ENCODE measurements at places on chromosomes 7 and 10. TPM values are rescaled to one million over a fixed set of nuclear protein-coding genes. Genes with fewer than 3 reads are reported as not detected.
A peak's percentile ranks its signal among the peaks of the same experiment; 100 is the strongest.

Gene MAGI2
- total RNA-seq: 26.4 TPM

Gene ACHE
- 3.7 TPM for total RNA-seq

Gene ZNF503
- total RNA-seq: not detected

Gene NPS
- total RNA-seq: not detected

Gene LIPM
- not detected for total RNA-seq

Gene CCL24
- total RNA-seq: not detected

Gene PHYH
- 17.9 TPM for total RNA-seq

Gene ANKRD2
- total RNA-seq: not detected

Gene XPNPEP1
- 55.8 TPM for total RNA-seq

Gene SLC18A2
- total RNA-seq: 8.7 TPM

Gene NEBL
- 9.5 TPM for total RNA-seq

Gene SUMF2
- 52.9 TPM for total RNA-seq

Gene KNDC1
- 16.0 TPM for total RNA-seq

Gene AKR1D1
- total RNA-seq: not detected

DNA sequence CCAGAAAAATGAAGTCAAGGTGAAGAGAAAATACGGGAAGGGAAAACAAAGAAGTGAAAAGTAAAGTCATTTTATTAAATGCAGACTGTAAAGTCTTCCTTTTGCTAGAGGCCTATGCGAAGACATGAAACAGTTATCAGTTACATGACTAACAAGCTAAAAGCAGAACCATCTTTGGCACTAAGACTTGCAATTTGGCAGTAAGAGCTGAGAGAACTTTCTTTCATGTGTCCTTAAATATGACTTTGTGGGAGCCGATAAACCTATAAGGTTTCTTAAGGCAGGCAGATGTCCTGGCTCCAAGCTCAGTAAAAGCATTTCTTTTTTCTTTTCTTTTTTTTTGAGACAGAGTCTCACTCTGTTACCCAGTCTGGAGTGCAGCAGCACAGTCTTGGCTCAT, 10.4 kb downstream of the ANLN start:
- no peak for DNase-seq

DNA sequence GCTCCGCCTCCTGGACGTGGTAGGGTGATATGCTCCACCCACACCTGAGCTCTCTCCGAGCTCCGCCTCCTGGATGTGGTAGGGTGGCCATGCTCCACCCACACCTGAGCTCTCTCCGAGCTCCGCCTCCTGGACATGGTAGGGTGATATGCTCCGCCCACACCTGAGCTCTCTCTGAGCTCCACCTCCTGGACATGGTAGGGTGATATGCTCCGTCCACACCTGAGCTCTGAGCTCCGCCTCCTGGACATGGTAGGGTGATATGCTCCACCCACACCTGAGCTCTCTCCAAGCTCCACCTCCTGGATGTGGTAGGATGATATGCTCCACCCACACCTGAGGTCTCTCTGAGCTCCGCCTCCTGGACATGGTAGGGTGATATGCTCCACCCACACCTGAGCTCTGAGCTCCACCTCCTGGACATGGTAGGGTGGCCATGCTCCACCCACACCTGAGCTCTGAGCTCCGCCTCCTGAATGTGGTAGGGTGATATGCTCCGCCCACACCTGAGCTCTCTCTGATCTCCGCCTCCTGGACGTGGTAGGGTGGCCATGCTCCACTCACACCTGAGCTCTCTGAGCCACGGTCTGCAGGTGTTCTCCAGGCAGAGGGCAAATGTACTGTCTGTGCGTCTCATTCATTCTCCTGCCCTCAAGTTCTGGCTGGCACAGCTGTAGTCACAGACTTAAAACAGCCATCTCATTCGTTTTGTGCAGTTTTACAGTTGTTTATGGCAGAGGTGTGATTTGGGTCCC, 252.4 kb downstream of the DIP2C start:
- peak; percentile 57 for DNase-seq

GRCh38 chr7:131773413-131773812, 217.0 kb upstream of the PODXL start:
- no peak for DNase-seq

DNA sequence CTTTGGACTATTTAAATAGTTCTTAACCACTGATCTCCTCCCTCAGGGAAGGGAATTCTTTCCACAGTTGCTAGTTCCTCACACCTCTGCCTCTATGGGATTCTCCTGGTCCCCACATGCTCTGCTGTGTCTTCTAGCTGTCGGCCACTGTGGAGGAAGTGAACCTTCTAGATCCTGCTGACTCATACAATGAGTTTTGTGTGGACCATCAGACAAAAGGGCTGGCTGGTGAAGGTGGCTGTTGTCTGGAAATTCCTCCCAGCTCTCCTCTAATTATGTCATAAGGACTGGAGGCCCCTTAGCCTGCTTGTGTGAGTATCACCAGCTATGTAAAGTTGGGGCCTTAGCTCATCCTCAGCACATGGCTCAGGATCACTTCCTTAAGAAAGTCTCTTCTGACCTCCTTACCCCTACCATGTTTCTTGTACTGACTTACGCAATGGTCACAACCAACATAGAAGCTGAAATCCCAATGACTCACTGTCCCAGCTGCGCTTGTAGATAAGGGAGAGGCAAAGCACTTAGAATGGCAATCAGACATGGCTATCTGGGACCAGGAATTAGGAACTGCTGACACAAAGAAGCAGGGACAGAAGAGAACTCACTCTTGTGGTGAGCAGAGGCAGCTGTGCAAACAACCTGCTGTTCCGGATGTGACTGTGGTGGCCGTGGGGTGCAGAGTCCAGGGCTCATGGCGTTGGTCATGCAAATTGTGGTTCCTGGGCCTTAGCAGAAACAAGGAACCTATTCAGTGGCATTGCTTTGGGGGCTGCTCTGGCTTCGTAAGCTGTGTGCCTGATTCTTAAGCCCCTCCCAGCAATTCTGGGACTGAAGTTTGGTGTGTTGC, 2.5 kb upstream of the MACC1 start:
- DNase-seq: peak; percentile 26

DNA sequence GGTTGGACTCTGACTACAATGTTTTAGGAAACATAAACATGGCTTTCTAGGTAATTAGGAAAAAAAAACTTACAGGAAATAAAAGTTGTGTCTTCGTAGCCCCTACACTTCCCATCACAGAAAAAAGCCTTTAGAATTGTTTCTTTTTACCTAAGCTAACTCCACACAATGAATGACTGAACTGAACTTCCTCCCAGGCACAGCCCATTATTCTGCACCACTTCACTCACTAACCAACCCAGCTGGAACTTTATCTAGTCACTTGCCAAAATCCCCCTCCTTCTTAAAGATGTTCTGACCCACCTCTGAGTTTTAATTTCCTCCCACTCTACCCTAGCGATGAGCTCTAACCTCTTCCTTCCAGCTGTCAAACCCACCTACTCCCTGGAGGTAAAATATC, 91.7 kb upstream of the MEOX2 start:
- DNase-seq: peak; percentile 15

GRCh38 chr10:117471344-117471874, 71.1 kb upstream of the EMX2 start:
- no peak for DNase-seq

GRCh38 chr10:123835575-123835974, 56.0 kb downstream of the CPXM2 start:
- no peak for DNase-seq

DNA sequence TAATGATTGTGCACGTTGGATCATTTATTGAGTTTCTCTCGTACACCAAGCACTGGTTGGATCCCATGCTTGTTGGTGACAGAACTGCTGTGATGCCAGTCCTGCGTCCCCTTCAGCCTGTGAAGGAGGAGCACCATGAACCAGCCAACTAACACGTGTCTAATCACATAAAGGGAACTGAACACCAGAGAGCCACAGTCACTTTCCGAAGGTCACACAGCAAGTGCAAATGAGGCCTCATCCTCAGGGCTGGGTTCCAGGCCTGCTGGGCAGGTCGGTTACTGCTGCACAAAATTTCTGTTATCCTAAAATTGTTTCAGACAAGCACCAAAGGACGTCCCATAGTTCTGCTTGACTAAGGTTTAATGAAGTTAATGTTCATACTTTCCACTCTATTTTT, 332.0 kb upstream of the ZNF32 start:
- DNase-seq: no peak

- DNase-seq: no peak
Observed at GRCh38 chr10:48255722-48256121, 18.8 kb downstream of the FRMPD2 start.

DNA sequence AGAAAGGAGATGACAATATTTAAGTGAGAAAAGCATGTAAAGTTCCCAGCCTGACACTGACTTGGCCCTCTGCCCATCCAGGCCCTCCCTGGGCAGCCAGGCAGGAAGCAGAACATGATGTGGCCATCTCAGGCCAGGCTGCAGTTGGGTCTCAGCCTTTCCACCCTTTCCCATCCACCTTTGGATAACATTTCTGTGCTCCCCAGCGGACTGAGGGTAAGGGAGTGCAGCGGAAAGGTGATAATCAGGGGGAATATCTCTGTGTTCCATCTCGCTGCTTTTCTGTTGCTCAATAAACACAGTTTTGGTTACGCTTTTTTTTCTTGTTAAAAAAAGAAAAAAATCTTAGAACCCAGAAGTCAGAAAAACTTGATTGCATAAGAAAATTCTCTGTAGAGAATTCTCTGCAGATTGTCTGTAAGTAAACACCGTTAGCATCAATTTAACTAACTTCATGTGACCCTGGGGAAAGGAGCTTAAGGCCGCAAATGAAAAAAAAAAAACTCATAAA, 37.2 kb upstream of the TARP start:
- no peak for DNase-seq

GRCh38 chr7:123797673-123798531, 47.1 kb upstream of the HYAL4 start:
- DNase-seq: peak; percentile 86

GRCh38 chr10:106355450-106355849, 809.1 kb downstream of the SORCS1 start:
- DNase-seq: peak; percentile 46

- peak; percentile 85 for DNase-seq
Observed at GRCh38 chr7:75639071-75639885, 99.5 kb downstream of the HIP1 start.

- peak; percentile 94 for DNase-seq
Observed at GRCh38 chr10:73591935-73592699, 975 bp upstream of the USP54 start.

- no peak for DNase-seq
Observed at GRCh38 chr7:151177310-151177709, 9.7 kb downstream of the ASB10 start.

DNA sequence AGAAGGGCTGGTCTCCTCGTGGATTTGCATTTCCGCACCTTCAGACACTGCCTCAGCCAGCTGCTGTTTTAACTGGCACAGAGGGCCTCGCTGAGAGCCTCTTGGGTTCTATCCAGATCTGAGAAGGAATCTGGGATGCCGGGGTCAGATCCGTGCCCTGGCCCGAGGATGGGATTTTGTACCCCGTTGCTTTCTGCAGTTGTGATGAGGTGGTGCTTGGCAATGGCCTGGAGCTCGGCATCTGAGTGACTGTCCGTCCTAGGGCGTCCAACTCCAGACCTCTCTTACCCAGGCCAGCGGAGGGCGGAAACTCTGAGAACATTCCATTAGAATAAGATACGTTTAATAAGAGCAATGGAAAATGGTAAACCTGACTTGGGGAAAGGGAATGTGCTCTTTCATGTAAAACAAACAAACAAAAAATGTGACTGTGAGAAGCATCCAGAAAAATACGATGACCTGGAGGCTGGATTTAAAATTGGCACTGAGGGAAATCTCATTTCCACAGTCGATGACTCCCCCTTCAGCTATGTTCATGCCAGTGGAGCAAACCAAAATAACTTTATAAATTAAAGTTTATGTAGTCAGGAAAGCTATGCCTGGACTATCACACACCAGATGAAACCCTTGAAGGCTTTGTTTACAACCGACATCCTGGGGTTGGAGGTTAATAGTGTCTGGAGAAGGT, 39.6 kb downstream of the GRK5 start:
- no peak for DNase-seq

DNA sequence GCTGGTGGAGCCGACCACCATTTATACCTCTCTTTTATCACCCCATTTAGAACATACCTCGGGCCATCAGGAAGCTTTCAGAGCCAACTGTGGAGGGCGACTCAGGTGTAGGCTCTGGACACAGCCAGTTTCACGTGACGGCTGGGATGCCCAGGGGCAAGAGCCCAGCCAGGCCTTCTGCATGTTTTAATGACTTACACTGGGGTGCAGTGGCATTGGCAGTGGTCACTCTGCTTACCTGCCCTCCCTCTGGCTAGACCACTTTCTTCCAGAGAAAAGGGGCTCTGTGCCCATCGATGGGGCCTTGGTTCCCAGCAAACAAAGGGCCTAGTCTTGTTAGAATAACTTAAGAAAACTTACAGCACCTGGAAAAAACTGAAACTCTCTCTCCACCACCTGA, 50.0 kb downstream of the PNLIPRP2 start:
- no peak for DNase-seq

GRCh38 chr7:22610951-22611757, 111.2 kb upstream of the STEAP1B start:
- DNase-seq: no peak

GRCh38 chr10:110524859-110525232, 27.1 kb downstream of the DUSP5 start:
- DNase-seq: no peak

- no peak for DNase-seq
Observed at GRCh38 chr7:4675771-4676367, 6.2 kb upstream of the FOXK1 start.

GRCh38 chr10:71637305-71637704, 82.3 kb downstream of the C10orf105 start:
- no peak for DNase-seq

GRCh38 chr7:88200789-88201188, 19.0 kb downstream of the SRI start:
- peak; percentile 71 for DNase-seq

GRCh38 chr10:219731-220472, 84.6 kb downstream of the ZMYND11 start:
- no peak for DNase-seq

DNA sequence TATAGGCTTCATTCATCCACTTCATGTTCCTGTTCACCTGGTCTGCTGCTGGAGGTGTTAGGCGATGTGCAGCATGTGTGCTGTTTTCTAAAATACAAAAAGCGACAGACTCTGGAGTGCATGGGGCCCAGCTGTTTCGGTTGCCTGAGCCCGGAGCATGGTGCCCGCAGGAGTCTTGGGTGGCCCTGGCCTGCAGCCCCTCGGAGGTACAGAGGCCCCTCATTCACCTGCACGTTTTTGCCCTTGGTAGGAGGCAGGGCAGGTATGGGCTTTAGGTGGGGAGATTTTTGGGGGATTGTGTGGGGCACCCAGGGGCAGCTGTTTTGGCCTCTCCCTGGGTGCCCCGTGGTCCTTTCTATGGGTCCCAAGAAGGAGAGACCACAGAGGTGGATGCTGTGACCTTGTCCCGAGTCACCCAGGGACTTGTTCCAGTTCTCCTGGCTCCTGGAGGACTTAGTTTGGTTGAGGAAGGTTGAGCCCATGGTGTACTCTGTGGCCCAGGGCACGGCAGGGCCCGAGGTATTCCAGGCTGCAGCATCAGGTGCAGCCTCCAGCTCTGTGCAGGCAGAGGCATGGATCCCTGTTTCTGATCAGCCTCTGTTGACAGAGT, 130.7 kb downstream of the TRRAP start:
- no peak for DNase-seq

- no peak for DNase-seq
Observed at GRCh38 chr7:50594136-50594535, 28.9 kb upstream of the DDC start.

- no peak for DNase-seq
Observed at GRCh38 chr7:8507566-8507965, 74.2 kb downstream of the NXPH1 start.

GRCh38 chr7:31788445-31788844, 101.4 kb downstream of the PPP1R17 start:
- DNase-seq: no peak

All from GM23338 (cell line).